ENCODE measurements at places on chromosomes 2 and 18. TPM values are rescaled to one million over a fixed set of nuclear protein-coding genes. Genes with fewer than 3 reads are reported as not detected.
A peak's percentile ranks its signal among the peaks of the same experiment; 100 is the strongest.

- no peak overlapping the region for H3K4me3 ChIP-seq
- H3K36me3 ChIP-seq = no peaks in the 10 kb centered on the region
Measured at GRCh38 chr2:166444306-166444705, 49.7 kb downstream of the SCN7A start.

GRCh38 chr18:56386856-56387255 lies 251.5 kb downstream of the TXNL1 start:
- no peaks in the 10 kb centered on the region for H3K4me1 ChIP-seq
- H3K27me3 ChIP-seq = no peaks in the 10 kb centered on the region
- H3K27ac ChIP-seq = no peak overlapping the region
- DNase-seq = no peak
- H3K36me3 ChIP-seq = no peaks in the 10 kb centered on the region

- DNase-seq = no peak
- no peaks in the 10 kb centered on the region for H3K36me3 ChIP-seq
- no peaks in the 10 kb centered on the region for H3K27me3 ChIP-seq
- H3K4me1 ChIP-seq = peaks cover 3% of the 10 kb centered on the region
Measured at GRCh38 chr2:230658877-230659652, 53.6 kb upstream of the CAB39 start.

DNA sequence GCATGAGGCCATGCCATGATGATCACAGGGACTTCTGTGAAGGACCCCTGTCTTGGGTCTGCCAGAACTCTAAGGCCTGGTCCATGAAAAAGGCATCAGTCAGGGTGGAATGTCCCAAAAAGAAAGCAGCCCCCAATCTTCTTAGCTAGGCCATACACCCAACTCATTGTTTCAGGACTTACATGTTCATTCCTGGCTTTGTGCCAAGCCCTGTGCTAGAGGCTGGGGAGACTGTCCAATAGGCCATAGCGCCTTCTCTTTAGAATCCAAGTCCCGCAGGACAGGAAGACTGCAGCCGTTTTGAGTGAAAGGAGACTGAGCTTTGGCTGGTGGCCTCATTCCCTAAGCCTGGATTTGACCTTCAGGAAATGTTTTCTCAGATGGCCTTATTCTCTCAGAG lies 247.3 kb downstream of the PRKCE start:
- H3K4me3 ChIP-seq = no peak overlapping the region
- no peaks in the 10 kb centered on the region for H3K27me3 ChIP-seq
- H3K4me1 ChIP-seq = peaks cover 10% of the 10 kb centered on the region
- H3K27ac ChIP-seq = no peak overlapping the region

DNA sequence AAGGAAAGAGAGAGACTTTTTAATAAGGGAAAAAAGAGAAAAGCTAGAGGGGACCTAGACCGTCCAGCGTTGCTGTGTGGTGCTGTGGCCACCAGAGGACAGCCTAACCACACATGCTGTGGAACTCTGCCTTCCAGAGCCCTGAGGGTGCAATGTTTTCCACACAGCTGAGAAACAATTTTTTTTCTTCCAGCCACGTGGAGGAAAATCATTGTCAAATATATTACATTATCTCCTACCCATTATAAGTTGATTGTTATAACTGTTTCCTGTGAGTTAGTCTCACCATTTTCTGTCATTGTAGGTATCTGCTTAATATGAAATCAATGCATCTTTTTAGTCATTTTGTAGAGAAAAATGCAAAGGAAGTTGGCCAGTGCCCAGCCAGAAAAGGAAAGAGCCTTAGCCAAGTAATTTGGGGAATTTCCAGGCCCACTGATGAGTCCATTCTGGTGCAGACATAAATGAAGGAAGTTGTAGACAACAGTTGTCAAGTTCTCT lies 5.9 kb upstream of the MRPL19 start:
- peak overlapping the region; percentile 8 for H3K27ac ChIP-seq
- peak; percentile 53 for DNase-seq
- peaks cover 11% of the 10 kb centered on the region for H3K27me3 ChIP-seq
- peaks cover 7% of the 10 kb centered on the region for H3K4me1 ChIP-seq
- H3K36me3 ChIP-seq = no peaks in the 10 kb centered on the region

NT5DC4 gene
- not detected for total RNA-seq

DNA sequence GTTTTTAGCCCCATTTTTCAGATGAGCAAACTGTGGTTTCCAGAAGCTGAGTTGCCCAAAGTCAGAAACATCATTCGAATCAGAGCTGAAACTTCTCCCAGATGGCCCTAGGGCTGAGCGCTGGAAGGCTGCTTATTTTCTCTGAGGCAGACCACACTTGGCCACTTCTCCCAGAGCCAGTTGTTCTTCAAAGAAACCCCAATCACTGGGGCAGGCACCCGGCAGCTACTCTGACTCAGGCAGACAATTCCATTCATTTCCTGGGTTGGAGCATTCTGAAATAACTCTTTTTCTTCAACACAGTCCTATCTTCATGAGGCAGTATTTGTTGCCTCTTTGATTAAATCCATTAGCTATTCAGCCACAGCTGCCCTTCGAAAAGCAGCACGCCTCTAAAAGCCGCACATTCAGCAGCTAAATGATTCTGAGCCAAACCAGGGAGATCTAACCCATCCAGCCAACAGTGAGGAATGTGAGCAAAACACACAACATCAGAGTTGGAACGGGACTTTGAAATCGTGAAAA lies 40.9 kb downstream of the LRATD1 start:
- no peak overlapping the region for H3K4me3 ChIP-seq
- DNase-seq = peak; percentile 68
- no peak overlapping the region for H3K27ac ChIP-seq
- no peaks in the 10 kb centered on the region for H3K4me1 ChIP-seq

DNA sequence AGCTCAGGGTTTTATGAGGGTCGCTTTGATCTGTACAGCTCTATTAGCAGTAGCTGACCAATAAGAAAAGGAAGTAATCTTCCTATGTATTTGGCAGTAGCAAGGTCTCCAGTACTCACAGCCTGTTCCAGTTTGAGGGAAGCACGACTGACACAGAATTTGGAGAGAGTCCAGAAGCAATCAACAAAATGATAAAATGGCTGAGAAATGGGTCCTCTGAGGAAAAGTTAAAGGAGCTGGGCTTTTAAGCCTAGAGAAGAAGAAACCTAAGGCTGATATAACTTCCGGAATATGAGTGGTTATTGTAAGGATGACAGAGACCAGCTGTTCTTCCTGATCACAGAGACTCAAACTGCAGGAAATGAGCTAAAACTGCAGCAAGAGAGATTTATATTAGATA lies 382.8 kb downstream of the GPD2 start:
- H3K4me3 ChIP-seq = no peak overlapping the region
- H3K27ac ChIP-seq = no peak overlapping the region
- H3K27me3 ChIP-seq = no peaks in the 10 kb centered on the region
- no peaks in the 10 kb centered on the region for H3K36me3 ChIP-seq
- DNase-seq = no peak

DNA sequence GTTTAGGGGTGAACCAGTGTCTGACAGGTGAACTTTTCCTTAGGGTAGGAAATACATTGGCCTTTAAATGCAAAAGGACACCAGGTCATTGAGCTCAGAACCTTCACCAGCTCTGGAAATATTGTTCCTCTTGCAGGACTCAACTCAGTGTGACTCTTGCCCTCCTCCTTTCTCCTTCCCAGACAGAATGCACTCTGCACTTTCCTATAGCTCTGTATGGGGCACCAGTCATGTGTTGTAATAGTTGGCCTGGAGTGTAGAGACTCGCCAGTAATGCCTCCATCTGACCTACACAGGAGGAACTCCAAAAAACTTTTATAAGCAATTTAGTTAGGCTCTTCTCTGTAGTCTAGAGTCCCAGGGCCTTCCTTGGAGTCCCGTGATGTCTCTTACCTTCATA lies 248.5 kb upstream of the EPAS1 start:
- H3K27ac ChIP-seq = no peak overlapping the region
- no peak overlapping the region for H3K4me3 ChIP-seq
- no peak for DNase-seq

- DNase-seq = no peak
- peaks cover 52% of the 10 kb centered on the region for H3K4me1 ChIP-seq
- no peak overlapping the region for H3K4me3 ChIP-seq
- peak overlapping the region; percentile 89 for H3K27ac ChIP-seq
- peaks cover 15% of the 10 kb centered on the region for H3K36me3 ChIP-seq
- no peaks in the 10 kb centered on the region for H3K27me3 ChIP-seq
Measured at GRCh38 chr2:46984040-46984439, 68.4 kb upstream of the MCFD2 start.

PNO1 gene
- total RNA-seq = 23.0 TPM

- no peaks in the 10 kb centered on the region for H3K36me3 ChIP-seq
- no peak overlapping the region for H3K4me3 ChIP-seq
- no peaks in the 10 kb centered on the region for H3K4me1 ChIP-seq
- DNase-seq = no peak
- H3K27ac ChIP-seq = no peak overlapping the region
Measured at GRCh38 chr2:20961858-20962257, 82.0 kb downstream of the APOB start.

DNA sequence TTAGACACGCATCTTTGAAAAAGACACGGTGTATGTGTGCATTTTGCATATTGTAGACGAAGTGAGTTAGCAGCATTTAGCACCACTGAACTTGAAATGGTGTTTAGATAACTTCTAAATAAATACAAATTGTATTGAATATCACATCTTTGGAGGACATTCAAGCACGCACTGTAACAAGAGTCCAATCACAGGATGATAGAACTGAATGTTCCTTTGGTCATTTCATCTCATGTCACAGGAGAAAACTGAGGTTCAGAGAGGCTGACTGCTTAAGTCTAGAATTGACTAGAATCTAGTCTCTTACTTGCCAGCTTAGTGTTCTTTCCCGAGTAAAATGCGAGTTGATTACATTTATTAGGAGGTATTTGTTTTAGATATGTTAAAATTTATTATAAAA lies 119.2 kb upstream of the CCDC195 start:
- DNase-seq = no peak
- H3K27me3 ChIP-seq = no peaks in the 10 kb centered on the region
- H3K27ac ChIP-seq = no peak overlapping the region
- H3K36me3 ChIP-seq = peaks cover 17% of the 10 kb centered on the region
- H3K4me1 ChIP-seq = peaks cover 14% of the 10 kb centered on the region
- H3K4me3 ChIP-seq = no peak overlapping the region

RPS27A gene
- total RNA-seq = 840 TPM

GLS gene
- 189 TPM for total RNA-seq

GRCh38 chr2:219557791-219558785 lies 13.3 kb downstream of the OBSL1 start:
- peaks cover 3% of the 10 kb centered on the region for H3K4me1 ChIP-seq
- H3K4me3 ChIP-seq = no peak overlapping the region
- no peaks in the 10 kb centered on the region for H3K27me3 ChIP-seq
- DNase-seq = no peak
- no peaks in the 10 kb centered on the region for H3K36me3 ChIP-seq

GRCh38 chr2:22209545-22209944 lies 1085.8 kb downstream of the TDRD15 start:
- no peaks in the 10 kb centered on the region for H3K4me1 ChIP-seq
- no peaks in the 10 kb centered on the region for H3K36me3 ChIP-seq
- no peak overlapping the region for H3K27ac ChIP-seq
- DNase-seq = no peak
- H3K27me3 ChIP-seq = no peaks in the 10 kb centered on the region

DNA sequence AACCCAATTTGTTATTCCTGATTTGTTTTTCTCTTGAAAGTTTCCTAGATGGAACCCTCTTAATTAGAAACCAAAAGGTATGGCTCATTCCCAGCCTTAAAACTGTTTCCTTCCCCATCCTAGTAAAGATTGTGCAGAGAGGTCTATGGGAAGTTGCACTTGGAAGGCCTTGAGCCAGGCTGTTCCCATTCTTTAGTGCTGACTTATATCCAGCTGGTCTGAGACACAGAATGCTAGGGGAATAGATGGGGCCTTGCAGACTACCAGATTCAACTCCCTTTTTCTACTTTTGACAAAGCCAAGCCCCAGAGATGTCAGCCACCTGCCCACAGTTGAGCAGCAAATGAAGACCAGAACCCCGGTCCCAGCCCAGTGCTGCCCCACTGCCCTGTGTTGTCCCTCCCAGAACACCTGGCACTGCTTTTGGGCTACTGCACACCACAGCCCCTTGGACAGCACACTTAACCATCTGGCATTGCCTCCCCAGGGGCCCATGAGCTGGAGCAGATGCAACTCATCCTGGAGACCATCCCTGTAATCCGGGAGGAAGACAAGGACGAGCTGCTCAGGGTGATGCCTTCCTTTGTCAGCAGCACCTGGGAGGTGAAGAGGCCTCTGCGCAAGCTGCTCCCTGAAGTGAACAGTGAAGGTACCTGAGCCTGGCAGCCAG lies 98.2 kb downstream of the MRO start:
- H3K36me3 ChIP-seq = no peaks in the 10 kb centered on the region
- no peak overlapping the region for H3K4me3 ChIP-seq
- no peak for DNase-seq

EFR3B gene
- total RNA-seq = 13.3 TPM

ABCB11 gene
- total RNA-seq = 0.02 TPM

- no peak within 1 kb of the TSS for H3K27ac ChIP-seq
- H3K4me1 ChIP-seq = peaks cover 5% of the 10 kb centered on the region
- peak within 1 kb of the TSS; percentile 41 for H3K4me3 ChIP-seq
- H3K27me3 ChIP-seq = peaks cover 52% of the 10 kb centered on the region
- no peaks in the 10 kb centered on the region for H3K36me3 ChIP-seq
- DNase-seq = peak; percentile 5
Measured at GRCh38 chr2:68643011-68643873, at the start of gene PROKR1. TSS of gene PROKR1 (plus strand) at chr2:68643579. CDS start at chr2:68645822, 2,243 bp downstream.

DNA sequence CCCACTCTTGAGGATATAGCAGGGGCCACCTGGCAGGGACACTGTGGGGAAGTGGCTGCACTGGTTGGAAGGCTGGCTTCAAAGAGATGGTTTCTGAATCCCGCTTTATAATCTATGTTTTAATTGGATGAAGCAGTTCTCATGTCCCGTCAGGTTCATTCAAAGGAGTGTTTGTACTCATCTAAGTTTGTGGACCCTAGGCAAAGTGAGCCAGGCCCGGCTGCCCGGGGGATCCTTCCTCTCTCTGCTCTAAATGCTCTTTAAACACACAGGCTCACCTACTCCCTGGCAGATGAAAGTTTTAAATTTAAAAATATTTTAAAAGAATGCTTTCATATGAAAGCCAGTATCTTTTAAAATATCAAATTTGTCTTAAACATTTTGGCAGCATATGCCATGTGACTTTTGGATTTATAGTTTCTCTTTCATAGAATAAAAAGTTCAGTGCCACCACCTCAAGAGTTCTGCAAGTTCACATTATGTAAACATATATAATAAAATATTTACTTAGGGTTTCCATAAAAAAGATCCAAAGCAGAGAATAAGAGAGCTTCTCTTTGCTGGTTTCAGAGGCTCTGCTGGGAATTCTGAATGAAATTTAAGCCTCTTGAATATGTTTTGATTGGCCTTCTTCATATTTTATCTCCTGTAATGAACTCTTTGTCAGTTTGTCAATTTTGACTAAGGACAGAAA lies 143.5 kb upstream of the ALPP start:
- no peaks in the 10 kb centered on the region for H3K27me3 ChIP-seq
- no peaks in the 10 kb centered on the region for H3K36me3 ChIP-seq
- DNase-seq = no peak
- H3K4me1 ChIP-seq = peaks cover under 1% of the 10 kb centered on the region
- H3K27ac ChIP-seq = no peak overlapping the region

GRCh38 chr2:172046866-172047565 lies 38.3 kb upstream of the DLX1 start:
- H3K27ac ChIP-seq = no peak overlapping the region

- no peak overlapping the region for H3K27ac ChIP-seq
- DNase-seq = no peak
- no peak overlapping the region for H3K4me3 ChIP-seq
- peaks cover 6% of the 10 kb centered on the region for H3K4me1 ChIP-seq
- no peaks in the 10 kb centered on the region for H3K36me3 ChIP-seq
Measured at GRCh38 chr2:202018950-202019349, 14.7 kb upstream of the FZD7 start.

C2orf80 gene
- total RNA-seq = not detected

GRCh38 chr2:170208967-170209366 lies 31.0 kb downstream of the MYO3B start:
- no peak overlapping the region for H3K27ac ChIP-seq
- DNase-seq = no peak
- no peaks in the 10 kb centered on the region for H3K36me3 ChIP-seq
- no peaks in the 10 kb centered on the region for H3K27me3 ChIP-seq
- H3K4me3 ChIP-seq = no peak overlapping the region

PPP1R1C gene
- total RNA-seq = 1.2 TPM

POU3F3 gene
- total RNA-seq = 0.09 TPM
